Stimulated activated CD4-positive, alpha-beta T cell treated with anti-CD3 and anti-CD28 coated beads, Interleukin-12 subunit alpha, Interleukin-12 subunit beta, amount 100 ng/mL, for 48 hours (primary cell): ENCODE measurements at places on chromosomes 6 and 20.
A peak's percentile ranks its signal among the peaks of the same experiment; 100 is the strongest.

DNA sequence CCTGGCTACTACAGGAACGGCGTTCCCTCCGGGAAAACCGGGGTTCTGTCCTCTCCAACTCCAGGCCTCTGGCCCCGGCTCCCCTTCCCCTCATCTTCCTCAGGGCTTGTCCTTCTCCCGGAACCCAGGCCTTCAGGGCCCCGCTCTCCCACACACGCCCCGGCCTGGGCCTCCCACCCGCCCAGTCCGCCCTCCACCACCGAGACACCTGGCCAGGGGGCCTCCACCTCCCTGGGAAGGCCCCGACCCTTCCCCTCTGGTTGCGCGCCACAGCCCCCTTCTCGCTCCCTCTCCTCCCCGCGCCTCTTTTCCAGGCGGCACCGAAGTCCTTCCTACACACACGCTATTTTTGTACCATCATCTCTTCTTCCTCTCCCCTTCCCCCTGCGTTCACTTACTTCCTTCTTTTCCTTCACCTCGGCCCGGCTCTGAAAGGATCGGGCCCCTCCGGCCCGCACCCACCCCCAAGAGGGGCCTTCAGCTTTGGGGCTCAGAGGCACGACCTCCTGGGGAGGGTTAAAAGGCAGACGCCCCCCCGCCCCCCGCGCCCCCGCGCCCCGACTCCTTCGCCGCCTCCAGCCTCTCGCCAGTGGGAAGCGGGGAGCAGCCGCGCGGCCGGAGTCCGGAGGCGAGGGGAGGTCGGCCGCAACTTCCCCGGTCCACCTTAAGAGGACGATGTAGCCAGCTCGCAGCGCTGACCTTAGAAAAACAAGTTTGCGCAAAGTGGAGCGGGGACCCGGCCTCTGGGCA lies 1.3 kb upstream of the SIRPA start:
- DNase-seq = no peak

- DNase-seq = no peak
These were observed 75.7 kb downstream of the BMP7 start for GRCh38 chr20:57190536-57191264.

- no peak for DNase-seq
These were observed 173.2 kb downstream of the PDE7B start for GRCh38 chr6:136024711-136025110.

DNA sequence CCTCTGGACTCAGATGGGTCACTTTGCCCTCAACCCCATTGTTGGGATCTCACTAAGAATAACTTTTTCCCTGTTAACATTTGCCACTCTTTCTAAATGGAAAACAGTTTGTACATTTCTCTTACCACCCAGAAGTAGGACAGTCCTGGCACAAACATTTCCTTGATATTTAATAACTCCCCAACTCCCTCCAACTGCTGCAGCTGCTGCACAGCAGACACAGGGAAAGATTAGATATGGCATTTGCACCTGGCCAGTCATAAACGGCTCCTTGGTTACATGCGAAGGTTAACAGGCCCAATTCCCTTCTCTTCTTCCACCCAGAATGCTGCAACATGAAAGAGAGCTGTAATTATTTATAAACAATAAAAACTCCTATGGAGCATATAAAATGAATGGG lies 55.9 kb upstream of the SOX4 start:
- no peak for DNase-seq

DNA sequence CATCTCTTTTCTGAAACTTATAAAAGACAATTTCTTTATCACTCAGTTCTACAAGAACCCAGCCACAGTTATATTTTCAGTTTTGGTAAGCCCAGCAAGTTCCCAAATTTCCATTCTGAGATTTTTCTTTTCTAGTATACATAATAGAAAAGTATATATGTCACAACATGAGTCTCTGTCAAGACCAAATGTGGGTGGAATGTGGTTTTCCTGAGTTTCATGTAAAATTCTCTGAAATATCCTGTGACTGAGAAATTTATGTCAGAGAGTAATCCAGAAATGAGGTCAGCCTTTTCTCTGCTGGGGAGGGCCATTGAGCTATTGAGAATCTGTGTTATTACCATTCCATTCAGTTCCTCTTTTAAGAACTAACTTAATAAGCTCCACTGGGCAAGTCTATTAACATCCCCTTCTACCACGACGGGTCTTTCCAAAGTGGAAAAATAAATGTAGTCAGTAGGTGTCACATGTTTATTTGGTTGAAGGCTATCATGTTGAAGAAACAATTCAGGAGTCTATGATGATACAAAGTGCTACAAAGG lies 100.7 kb upstream of the HMGN3 start:
- no peak for DNase-seq

- no peak for DNase-seq
These were observed 691.8 kb downstream of the QKI start for GRCh38 chr6:164106345-164106769.

DNA sequence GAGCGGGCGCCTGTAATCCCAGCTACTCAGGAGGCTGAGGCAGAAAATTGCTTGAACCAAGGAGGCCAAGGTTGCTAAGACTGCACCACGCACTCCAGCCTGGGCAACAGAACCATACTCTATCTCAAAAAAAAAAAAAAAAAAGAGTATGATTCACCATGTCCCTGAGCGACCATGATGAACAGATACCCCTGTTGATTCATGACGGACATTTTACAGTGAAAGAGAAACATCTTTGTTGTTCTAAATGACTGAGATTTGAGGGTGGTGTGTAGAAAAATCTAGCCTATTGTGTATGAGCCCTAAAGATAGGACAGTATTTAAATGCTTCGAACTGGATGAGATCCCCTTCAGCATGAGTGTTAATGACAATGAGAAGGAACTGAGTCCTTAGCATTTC lies 32.8 kb downstream of the RBM24 start:
- no peak for DNase-seq

DNA sequence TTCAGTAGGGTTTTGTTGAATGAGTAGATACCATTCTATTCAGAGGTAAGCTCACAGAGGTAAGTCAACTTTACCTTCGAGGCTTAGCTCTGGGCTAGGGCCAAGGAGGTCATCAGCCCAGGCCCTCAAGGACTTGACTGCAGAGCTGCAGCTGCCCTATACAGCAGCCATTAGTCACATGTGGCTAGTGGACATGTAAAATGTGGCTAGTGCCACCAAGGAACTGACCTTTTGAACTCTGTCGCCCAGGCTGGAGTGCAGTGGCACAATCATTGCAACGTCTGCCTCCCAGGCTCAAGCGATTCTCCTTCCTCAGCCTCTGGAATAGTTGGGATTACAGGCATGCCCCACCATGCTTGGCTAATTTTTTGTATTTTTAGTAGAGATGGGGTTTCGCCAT lies 47.9 kb upstream of the EPB41L1 start:
- no peak for DNase-seq

DNA sequence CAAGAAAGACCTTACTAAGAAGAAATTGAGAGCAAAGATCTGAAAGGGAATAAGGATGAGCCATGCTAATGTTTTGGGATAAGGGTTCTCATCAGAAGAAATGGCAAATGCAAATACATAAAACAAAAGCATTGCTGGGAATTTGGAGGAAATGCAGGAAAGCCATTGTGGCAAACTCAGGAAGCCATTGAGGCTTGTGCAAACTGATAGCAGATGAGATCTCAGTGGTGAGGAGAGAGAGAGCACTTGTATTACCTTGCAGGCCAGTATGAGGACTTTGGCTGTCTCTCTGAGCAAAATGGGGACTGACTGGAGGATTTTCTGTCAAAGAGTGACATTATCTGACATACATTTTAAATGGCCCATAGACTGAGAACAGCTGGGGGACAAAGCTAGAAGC lies 103.0 kb downstream of the ADGRB3 start:
- DNase-seq = no peak

- no peak for DNase-seq
These were observed 3.8 kb downstream of the PEX7 start for GRCh38 chr6:136826216-136826615.

DNA sequence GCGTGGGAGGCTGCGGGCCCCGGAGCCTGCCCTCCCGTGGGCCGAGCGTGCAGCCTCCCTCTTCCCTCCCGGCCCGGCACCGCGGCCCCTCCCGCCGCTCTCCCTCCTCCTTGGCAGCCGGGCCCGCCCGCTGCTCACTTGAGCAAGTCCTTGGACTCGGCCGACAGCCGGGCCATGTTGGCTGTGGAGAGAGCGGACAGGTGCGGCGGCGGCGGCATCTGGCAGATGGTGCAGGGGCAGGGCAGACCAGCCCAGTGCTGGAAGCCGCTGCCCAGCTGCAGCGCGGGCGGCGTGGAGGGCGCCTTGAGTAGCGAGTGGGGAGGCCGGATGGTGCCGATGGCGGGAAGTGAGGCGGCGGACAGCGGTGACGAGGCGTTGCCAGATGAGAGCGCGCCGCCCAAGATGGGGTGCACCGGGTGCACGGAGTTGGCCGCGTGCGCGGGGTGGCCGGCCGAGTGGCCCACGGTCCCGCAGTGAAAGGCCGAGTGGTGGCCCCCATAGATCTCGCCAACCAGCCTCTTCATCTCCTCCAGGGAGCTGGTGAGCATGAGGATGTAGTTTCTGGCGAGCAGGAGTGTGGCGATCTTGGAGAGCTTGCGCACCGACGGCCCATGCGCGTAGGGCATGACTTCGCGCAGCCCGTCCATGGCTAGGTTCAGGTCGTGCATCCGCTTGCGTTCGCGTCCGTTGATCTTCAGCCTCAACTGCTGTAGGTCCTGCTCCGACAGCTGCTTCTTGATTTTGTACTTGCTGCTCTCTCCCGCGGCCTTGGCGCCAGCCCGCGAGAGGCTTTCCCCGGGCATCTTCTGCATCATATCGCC lies 766 bp downstream of the OLIG3 start:
- DNase-seq = no peak

DNA sequence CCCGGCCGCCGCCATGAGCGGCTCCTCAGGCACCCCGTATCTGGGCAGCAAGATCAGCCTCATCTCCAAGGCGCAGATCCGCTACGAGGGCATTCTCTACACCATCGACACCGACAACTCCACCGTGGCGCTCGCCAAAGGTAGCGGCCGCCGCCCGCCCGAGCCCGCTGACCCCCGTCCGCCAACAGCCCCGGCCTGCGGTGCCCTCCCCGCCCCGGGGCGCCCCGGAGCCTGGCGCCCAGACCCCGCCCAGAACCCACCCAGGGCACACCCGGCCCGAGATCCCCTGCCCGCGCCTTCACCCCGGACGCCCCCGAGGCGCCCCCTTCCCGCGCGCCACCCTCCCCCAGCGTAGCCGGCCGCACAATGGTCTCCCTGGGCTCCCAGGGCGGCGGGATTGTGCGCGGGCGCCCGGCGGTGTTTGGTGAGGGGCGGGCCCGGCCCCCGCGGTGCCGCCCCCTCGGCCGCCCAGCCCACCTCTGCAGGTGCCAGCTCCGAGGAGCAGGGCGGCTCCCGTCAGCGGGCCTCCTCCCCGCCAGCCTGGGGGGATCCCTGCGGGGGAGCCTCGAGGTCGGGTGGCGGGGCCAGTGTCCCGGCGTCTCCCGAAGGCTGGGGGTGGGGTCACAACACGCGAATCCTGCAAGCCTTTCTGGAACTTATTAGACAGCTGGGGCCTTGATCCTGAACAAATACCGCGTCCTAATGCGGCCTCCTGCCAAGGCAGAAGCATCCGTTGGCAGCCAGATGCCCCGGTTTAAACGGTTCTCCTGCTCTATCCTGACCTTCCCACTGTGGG lies 577 bp downstream of the LSM14B start:
- DNase-seq = no peak

DNA sequence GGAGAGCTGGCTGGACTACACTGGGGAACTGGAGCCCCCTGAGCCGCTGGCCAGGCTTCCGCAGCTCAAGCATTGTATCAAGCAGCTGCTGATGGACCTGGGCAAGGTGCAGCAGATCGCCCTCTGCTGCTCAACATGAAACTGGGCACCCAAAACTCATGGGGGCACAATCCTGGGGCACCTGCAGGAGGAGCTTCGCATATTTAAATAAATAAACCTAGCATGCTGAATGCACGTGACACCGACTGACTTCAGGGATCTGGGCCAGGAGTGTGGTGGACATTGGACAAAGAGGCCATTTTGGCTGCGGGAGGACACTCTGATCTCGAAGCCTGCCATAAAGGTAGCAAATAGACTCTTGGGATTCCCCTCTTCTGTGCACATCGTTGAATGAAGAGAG lies 6.8 kb downstream of the SCAND1 start:
- DNase-seq = no peak

- no peak for DNase-seq
These were observed 1024.3 kb upstream of the EYS start for GRCh38 chr6:66731310-66731709.

- DNase-seq = no peak
These were observed 2.0 kb upstream of the SHLD1 start for GRCh38 chr20:5748246-5748645.

GRCh38 chr6:123844011-123844410 lies 40.3 kb downstream of the NKAIN2 start:
- no peak for DNase-seq

DNA sequence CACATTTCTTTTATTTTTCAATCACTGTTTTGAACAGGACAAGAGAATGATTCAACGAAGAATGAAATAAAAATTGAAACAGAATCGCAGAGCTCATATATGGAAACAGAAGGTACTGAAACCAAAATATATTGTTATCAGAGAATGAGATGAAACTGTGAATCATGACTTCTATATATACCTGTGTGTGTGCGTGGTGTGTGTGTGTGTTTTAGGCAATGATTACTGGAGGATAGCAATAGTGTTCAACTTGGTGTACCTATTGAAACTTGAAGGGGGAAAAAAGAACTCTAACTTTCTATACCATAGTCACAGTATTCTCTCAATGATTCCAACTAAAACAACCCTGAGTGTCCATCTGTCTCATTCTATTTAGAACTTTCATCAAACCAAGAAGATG lies 586.6 kb downstream of the KIF16B start:
- DNase-seq = no peak

DNA sequence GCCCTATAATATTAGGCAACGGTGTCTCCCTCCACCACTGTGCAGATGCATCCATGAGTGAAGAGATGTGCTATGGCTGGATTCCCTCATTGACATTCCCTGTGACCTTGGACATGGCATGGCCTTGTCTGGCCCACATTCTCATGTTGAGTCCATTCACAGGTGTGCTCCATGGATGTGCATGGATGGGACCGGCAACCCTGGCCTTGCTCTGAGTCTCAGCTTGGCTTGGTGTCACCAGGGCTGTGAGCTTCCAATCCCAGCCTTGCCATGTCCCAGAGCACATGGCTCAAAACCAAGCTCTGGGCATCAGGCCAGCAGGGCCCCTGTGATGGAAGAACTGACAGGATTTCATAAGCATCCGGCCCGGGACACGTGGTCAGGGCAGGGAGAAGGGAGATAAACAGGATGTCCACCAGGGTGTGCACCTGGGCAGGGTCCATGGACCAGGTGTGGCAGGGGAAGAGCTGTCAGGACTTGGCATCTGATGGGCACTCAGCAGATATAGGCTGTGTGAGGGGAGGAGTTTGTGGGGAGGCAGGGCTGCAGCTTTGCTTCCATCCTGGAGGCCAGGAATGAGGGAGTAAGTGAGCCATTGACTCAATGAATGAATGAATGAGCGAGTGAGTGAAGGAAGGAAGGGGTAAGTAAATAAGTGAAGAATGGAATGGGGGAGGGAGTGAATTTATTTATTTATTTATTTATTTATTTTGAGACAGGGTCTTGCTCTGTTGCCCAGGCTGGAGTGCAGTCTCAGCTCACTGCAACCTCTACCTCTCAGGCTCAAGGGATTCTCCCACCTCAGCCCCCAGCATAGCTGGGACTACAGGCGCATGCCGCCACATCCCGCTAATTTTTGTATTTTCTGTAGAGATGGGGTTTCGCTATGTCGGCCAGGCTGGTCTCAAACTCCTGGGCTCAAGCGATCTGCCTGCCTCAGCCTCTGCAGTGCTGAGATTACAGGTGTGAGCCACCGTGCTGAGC lies 15.7 kb downstream of the NRSN2 start:
- peak; percentile 39 for DNase-seq

GRCh38 chr6:38345586-38345985 lies 294.1 kb downstream of the BTBD9 start:
- DNase-seq = no peak
